ENCODE measurements at places on chromosomes 16 and 17.

GRCh38 chr16:77869997-77870813 is 81.8 kb downstream of the VAT1L start:
- DNase-seq: no peak

- no peak for DNase-seq
These were observed 4.8 kb downstream of the BANP start for GRCh38 chr16:87956098-87956364.

DNA sequence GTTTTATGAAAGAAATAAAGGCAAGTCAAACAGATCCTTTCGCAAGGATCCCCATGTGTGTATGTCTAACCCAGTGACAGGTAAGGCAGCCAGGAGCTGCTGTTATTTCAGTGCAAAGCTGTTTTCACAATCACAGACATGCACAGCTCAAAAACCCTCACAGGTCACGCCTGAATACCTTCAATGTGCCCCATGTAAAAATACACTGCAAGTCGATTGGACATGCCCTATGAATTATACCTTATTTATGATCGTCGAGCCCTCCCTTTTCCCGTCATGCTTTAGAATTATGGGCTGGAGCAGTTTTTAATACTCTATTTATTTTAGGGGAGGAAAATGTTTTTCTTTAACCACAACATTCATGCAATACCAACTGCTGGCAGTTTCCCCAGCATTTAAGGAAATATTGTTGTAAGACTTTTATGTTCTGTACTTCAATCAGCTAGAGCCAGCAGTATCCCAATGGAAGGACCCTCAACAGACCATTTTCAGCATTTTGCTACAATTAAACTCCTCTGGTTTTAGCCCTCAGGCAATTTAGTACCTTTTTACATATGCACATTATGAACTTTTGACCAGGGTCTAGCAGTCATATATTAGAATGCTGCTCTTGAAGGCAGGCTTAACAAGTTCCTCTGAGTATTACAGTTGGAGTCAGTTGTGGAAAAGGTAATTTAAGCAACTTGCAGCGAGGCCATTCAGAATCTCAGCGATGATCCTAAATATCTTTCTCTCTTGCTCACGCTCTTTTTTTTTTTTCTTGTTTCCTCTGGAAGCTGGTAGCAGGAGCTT is 362.2 kb downstream of the WWOX start:
- no peak for DNase-seq

GRCh38 chr17:55735731-55736405 is 13.2 kb upstream of the TMEM100 start:
- no peak for DNase-seq

DNA sequence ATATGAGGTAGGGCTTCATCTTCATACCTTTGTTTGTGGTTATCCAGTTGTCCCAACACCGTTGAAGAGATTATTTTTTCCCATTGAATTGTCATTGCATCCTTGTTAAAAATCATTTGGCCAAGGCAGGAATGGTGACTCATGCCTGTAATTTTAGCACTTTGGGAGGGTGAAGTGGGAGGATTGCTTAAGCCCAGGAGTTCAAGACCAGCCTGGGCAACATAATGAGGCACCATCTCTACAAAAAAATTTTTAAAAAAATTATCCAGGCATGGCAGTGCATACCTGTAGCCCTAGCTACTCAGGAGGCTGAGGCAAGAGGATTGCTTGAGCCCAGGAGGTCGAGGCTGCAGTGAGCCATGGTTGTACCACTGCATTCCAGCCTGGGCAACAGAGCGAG is 223.9 kb downstream of the TANC2 start:
- DNase-seq: no peak

Measured in T-helper 1 cell (primary cell).